ENCODE measurements at places on chromosomes 1 and 21.

- H3K27ac ChIP-seq, result no peak overlapping the region
- no peak overlapping the region for H3K4me3 ChIP-seq
- H3K4me1 ChIP-seq, result peaks cover 4% of the 10 kb centered on the region
- no peak for DNase-seq
Measured at GRCh38 chr1:200658037-200658818, 11.5 kb downstream of the DDX59 start.

GRCh38 chr1:75035536-75035935 lies 98.7 kb upstream of the LHX8 start:
- no peak for DNase-seq
- H3K4me3 ChIP-seq, result no peak overlapping the region

DNA sequence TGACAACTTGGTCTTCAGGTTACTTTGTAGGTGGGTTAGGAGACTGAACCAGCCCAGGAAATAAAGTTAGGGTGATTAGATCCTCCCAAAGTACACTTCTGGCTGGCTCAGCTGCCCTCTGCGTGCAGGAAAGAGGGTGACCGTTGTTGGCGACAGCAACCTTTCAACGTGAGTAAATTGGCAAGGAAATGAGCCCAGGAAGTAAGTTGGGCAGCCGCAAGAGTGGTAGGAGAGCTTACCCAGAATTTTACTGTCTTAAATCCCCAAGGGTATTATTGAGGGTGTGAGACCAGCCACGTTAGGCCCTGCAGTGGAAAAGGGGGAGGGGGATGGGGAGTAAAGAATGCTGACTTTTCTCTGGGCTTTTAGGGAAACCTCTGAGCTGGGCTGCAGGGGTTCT lies 1.6 kb downstream of the TENT5C start:
- DNase-seq, result no peak
- peak overlapping the region; percentile 87 for H3K4me3 ChIP-seq
- peaks cover 21% of the 10 kb centered on the region for H3K4me1 ChIP-seq
- peaks cover 82% of the 10 kb centered on the region for H3K27me3 ChIP-seq
- no peaks in the 10 kb centered on the region for H3K36me3 ChIP-seq

DNA sequence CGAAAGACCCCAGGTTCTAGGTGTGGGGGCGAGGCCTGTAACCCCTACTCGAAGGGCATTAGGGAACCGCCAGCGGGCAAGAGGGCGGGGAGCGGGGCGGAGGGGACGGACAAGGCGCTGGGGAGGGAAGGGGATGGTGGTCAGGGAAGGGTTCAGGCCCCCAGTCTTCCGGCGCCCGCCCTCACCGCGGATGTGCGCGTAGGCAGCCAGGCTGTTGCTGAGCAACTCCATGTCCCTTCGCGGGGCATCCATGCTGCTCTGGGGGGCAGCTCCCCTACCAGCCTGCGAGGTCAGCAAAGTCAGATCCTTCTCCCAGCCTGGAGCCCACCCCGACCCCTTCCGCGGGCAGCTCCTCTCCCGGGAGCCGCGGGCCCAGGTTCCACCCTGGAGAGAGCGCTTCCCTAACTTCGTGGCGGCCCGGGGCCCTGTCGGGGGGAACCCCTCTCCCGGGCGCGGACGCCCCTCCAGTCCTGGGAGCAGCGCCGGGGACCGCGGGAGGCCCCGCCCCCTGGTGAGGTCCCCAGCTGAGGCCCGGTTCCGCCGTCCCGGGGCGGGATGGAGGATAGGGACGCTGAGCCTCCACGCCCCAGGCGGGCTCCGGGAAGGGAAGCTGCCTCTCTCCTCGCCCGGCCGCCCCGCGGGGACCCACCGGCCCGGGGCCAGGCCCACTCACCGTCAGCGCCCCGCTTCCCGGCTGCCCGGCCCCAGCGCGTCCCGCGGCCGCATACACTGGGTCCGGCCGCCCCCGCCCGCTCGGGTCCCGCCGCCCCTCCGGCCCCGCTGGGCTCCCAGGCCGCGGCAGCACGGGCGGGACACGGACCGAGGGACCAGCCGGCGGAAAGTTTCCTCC lies 434 bp downstream of the EVA1B start:
- H3K4me1 ChIP-seq, result peaks cover 22% of the 10 kb centered on the region
- H3K27ac ChIP-seq, result no peak overlapping the region
- H3K4me3 ChIP-seq, result peak overlapping the region; percentile 84
- H3K27me3 ChIP-seq, result peaks cover 10% of the 10 kb centered on the region

- no peaks in the 10 kb centered on the region for H3K36me3 ChIP-seq
- H3K27me3 ChIP-seq, result peaks cover 6% of the 10 kb centered on the region
- no peak for DNase-seq
- H3K4me1 ChIP-seq, result no peaks in the 10 kb centered on the region
- H3K4me3 ChIP-seq, result no peak overlapping the region
- H3K27ac ChIP-seq, result no peak overlapping the region
Measured at GRCh38 chr1:89262643-89263042, 10.0 kb downstream of the GBP5 start.

- no peak for DNase-seq
- peaks cover 3% of the 10 kb centered on the region for H3K27me3 ChIP-seq
- no peaks in the 10 kb centered on the region for H3K4me1 ChIP-seq
- H3K36me3 ChIP-seq, result no peaks in the 10 kb centered on the region
- no peak overlapping the region for H3K4me3 ChIP-seq
- H3K27ac ChIP-seq, result no peak overlapping the region
Measured at GRCh38 chr1:228695015-228695955, 40.0 kb upstream of the RHOU start.

- H3K27me3 ChIP-seq, result no peaks in the 10 kb centered on the region
- H3K4me1 ChIP-seq, result peaks cover 6% of the 10 kb centered on the region
- H3K4me3 ChIP-seq, result no peak overlapping the region
- no peak overlapping the region for H3K27ac ChIP-seq
Measured at GRCh38 chr1:33131191-33131590, 50.2 kb downstream of the AZIN2 start.

- no peak overlapping the region for H3K27ac ChIP-seq
- H3K36me3 ChIP-seq, result peaks cover 32% of the 10 kb centered on the region
- H3K4me1 ChIP-seq, result no peaks in the 10 kb centered on the region
- no peaks in the 10 kb centered on the region for H3K27me3 ChIP-seq
- DNase-seq, result no peak
- H3K4me3 ChIP-seq, result no peak overlapping the region
Measured at GRCh38 chr1:180094705-180095295, 59.9 kb upstream of the QSOX1 start.

GRCh38 chr1:10724948-10725847 lies 71.2 kb downstream of the CASZ1 start:
- no peak overlapping the region for H3K4me3 ChIP-seq
- peaks cover 88% of the 10 kb centered on the region for H3K27me3 ChIP-seq
- peaks cover 18% of the 10 kb centered on the region for H3K4me1 ChIP-seq
- H3K27ac ChIP-seq, result no peak overlapping the region

- no peak overlapping the region for H3K4me3 ChIP-seq
- H3K36me3 ChIP-seq, result no peaks in the 10 kb centered on the region
- H3K27me3 ChIP-seq, result peaks cover 4% of the 10 kb centered on the region
Measured at GRCh38 chr1:201656311-201657032, 117.5 kb downstream of the NAV1 start.

DNA sequence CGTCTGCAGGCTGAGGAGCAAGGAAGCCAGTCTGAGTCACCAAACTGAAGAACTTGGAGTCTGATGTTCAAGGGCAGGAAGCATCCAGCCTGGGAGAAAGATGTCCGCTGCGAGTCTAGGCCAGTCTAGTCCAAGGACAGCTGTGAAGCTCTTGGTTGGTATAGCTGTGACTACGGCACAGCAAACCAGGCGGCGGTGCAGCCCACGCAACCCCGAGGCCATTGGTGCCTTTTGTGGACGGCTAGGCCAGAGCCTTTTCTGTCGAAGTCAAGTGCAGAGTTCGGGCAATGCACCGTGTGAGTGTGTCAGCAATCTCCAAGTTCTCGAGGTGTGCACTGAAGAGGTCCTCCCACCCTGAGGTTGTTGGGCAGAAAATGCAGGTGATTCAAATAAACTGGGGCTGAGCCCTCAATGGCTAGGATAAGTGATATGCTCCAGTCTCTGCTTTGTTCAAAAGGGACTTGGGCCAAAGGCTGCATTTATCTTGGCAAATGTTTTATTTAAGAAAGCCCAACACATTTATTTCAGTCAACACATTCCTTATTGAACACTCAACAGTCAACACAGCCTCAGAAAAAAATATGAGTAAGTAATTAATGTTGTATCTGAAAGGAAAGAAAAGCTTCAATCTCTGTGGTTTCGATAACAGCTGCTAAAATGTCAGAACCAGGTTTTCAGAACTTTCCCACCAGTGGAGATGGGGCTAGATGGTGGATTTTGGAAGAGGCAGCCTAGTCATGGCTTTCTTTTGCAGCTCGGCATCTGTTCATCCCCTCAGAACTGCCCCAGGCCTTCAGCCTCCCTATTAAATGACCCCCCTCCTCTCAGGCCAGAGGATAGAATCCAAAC lies 78.1 kb upstream of the COX20 start:
- H3K4me1 ChIP-seq, result peaks cover 5% of the 10 kb centered on the region
- no peaks in the 10 kb centered on the region for H3K36me3 ChIP-seq
- no peak for DNase-seq
- H3K27ac ChIP-seq, result peak overlapping the region; percentile 50
- H3K27me3 ChIP-seq, result no peaks in the 10 kb centered on the region
- H3K4me3 ChIP-seq, result no peak overlapping the region

DNA sequence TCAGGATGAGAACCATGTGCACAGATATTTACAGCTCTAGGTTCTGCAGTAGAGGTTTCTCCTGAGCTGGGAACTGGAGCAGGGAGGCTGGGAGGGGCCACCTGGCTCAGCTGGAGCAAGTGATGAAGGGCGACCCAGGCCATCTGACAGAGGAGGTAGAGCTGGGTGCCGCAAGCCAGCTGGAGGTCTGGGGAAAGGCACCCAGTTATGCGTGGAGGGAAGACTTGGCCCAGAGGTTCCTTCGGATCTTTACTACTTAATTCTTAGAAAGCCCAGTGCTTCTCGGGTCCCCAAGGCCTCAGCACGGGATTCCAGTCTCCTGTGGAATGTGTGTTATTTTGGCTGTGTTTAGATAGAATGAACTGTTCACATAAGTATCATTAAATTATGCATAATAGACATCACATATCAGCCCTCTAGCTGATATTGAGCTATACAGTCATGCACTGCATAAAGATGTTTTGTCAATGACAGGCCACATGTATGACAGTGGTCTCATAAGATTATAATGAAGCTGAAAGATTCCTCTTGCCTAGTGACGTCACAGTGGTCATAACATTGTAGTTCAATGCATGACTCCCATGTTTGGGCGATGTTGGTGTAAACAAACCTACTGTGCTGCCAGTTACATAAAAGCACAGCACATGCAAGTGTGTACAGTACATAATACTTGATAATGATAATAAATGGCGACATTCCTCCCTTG lies 245.1 kb downstream of the RHOU start:
- peaks cover 11% of the 10 kb centered on the region for H3K27me3 ChIP-seq
- H3K4me3 ChIP-seq, result no peak overlapping the region
- H3K36me3 ChIP-seq, result no peaks in the 10 kb centered on the region
- H3K27ac ChIP-seq, result no peak overlapping the region
- no peak for DNase-seq
- peaks cover 10% of the 10 kb centered on the region for H3K4me1 ChIP-seq

- H3K4me1 ChIP-seq, result peaks cover 15% of the 10 kb centered on the region
- no peaks in the 10 kb centered on the region for H3K27me3 ChIP-seq
- DNase-seq, result no peak
- H3K4me3 ChIP-seq, result no peak overlapping the region
- no peaks in the 10 kb centered on the region for H3K36me3 ChIP-seq
Measured at GRCh38 chr1:221709854-221710253, 32.0 kb downstream of the DUSP10 start.

DNA sequence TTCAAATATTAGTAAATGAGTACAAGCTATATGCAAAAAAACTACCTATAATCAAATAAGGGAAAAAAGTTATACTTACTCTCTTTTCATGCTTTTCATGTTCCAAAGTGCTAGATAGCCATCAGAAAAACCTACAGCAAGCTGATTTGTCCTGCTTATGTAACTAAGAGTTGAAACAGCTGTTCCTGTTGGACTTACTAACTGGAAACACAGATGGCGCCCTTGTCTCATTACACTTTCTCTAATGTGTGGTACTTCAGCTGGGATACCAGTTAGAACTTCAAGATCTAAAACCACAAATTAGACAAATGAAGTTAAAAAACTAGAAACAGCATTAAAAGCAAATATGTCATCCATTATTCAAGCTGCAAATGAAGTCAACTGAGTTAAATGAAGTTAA lies 24.3 kb downstream of the AHCTF1 start:
- H3K4me1 ChIP-seq, result no peaks in the 10 kb centered on the region
- no peak overlapping the region for H3K4me3 ChIP-seq
- no peak for DNase-seq
- no peak overlapping the region for H3K27ac ChIP-seq
- H3K27me3 ChIP-seq, result no peaks in the 10 kb centered on the region

DNA sequence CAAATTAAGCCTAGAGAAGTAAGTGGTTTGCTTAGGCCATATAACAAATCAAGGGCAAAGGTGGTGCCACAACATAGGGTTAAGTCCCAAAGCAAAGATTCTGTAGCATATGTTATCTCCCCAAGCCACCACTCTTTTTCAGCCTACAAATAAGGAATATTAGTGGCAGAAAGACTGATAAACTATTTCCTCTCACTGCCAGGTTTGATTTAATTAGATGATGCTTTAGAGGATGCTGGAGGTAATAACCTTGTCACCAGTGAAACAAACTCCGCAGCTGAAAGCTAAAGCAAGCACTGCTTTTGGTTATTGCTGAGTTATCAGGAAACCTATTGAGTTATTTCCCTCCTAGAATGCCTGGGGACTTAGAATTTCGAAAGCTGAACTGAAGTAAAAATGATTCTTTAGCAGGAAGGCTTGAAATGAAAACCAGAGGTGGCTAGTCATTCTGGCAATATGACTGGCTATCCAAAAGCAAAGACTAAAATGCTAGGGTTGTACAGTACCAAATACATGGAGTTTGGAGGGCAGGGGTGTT lies 145.2 kb downstream of the SYT2 start:
- H3K36me3 ChIP-seq, result no peaks in the 10 kb centered on the region
- no peak overlapping the region for H3K27ac ChIP-seq
- no peaks in the 10 kb centered on the region for H3K27me3 ChIP-seq
- H3K4me1 ChIP-seq, result peaks cover 9% of the 10 kb centered on the region
- no peak overlapping the region for H3K4me3 ChIP-seq

- no peak overlapping the region for H3K4me3 ChIP-seq
- no peaks in the 10 kb centered on the region for H3K27me3 ChIP-seq
- H3K27ac ChIP-seq, result no peak overlapping the region
- DNase-seq, result no peak
- H3K4me1 ChIP-seq, result peaks cover 12% of the 10 kb centered on the region
- no peaks in the 10 kb centered on the region for H3K36me3 ChIP-seq
Measured at GRCh38 chr1:237713916-237714315, 176.8 kb downstream of the ZP4 start.

GRCh38 chr1:25658791-25659431 lies 42.3 kb downstream of the MAN1C1 start:
- no peak overlapping the region for H3K4me3 ChIP-seq
- H3K36me3 ChIP-seq, result no peaks in the 10 kb centered on the region
- H3K4me1 ChIP-seq, result peaks cover 56% of the 10 kb centered on the region
- no peaks in the 10 kb centered on the region for H3K27me3 ChIP-seq

- no peaks in the 10 kb centered on the region for H3K4me1 ChIP-seq
- H3K27ac ChIP-seq, result no peak overlapping the region
- H3K27me3 ChIP-seq, result peaks cover 22% of the 10 kb centered on the region
- H3K4me3 ChIP-seq, result no peak overlapping the region
Measured at GRCh38 chr1:190849346-190849745, 371.7 kb upstream of the BRINP3 start.

Measured in neural crest cell (in vitro differentiated cells).